ENCODE measurements at places on chromosomes 11 and 22.

- DNase-seq, result no peak
These were observed 379.1 kb downstream of the MN1 start for GRCh38 chr22:27422442-27422841.

- DNase-seq, result no peak
These were observed 15.9 kb downstream of the NEAT1 start for GRCh38 chr11:65438257-65439151.

DNA sequence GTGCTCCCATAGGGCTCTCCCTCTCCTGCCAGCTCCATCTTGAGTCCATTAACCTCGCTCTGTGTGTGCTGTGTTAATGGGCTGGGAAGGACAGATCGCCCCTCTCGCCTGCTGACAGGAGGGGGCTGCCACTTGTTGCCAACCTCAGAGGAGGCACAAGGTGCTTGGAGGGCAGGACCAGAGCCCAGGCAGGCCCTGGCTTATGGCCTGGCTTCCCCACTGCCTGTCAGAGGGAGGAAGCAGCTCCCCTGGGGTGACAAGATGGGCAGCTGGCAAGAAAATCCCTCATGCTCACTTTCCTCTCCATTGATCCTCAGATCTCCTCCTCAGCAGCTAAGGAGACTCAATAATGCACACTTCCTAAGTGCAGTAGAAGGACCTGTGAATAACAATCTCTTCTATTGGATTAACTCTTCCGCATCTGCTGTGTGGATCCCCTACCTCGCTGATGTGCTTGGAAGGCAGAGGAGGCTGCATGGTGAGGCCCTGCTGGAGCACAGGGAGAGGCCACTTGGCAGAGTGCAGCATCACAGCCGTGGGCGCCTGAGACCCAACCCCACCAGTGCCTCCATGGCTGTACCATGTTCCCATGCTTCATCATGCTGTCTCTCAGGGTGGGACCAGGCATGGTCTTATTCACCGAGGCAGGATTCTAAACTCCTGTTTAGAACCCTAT, 70.3 kb downstream of the TRIM29 start:
- DNase-seq, result no peak

DNA sequence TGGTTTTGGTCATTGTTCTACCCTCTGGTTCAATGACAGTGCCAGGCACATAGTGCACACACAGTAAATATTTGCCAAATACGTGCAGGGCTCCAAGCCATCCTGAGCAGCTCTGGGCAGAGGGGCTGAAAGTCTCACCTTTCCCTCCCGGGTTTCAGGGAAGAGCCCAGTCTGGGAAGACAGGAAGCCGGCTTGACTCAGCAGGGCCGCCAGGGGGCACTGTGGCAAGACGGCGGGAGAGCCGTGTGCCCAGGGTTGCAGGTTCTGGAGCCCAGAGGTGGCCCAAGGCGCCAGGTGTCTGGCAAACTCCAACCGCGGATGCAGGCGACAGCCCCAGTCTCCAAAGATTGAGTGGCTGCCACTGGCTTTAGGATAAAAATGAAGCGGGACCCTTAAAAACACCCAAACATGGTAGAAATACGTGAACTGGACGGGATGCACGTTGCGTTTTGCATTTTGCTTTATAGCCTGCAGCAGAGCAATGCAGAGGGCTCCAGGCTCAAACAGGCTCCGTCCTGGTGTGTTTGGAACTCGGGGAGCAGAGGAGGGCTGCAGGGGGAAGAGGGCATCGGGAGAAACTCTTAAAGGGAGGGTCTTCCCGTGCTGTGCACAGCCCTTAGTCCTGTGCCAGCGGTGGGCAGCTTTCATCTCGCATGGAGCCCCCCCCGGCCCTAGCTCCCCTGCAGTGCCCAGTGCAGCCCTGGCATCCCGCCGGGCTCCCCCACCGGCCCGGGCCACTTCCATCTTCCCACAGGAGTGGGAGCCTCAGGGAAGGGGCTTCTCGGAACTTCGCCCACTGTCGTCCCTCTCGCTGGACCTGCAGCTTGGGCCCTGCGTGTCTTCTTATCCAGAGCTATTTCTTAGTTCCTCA, 10.7 kb downstream of the KRTAP5-5 start:
- DNase-seq, result peak; percentile 21

DNA sequence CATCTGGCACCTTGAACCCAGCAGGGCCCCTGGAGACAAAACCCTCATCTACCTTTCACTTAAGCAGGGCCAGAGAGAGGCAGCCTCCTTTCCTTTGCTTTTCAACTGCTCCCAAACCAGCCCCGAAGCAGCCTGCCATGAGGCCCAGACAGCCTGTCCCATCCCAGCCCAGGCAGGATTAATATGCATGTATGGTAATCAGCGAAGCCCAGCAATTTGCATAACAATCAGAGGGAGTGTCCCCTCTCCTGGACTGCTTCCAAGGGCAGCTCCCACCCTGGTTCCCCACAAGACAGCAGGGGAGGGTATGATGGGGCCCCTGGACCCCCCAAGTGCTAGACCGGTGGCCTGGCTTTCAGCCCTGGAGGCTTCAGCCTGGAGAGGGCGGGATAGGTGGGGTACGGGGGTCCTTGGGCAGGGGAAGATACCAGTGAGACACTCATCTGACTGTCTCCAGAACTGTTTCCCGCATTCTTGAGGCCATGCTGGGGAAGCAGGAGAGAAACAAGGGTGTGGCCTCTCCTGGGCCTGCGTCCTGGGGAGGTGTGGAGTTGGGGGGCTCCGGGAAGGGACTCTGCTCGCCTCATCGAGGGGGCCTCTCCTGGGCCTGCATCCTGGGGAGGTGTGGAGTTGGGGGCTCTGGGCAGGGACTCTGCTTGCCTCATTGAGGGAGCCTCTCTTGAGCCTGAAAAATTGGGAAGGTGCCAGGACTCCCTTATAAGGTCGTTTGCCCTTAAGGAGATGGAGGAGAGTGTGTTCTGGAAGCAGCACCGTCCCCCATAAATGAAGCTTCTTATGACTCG, 93.2 kb upstream of the PRR5 start:
- DNase-seq, result no peak

DNA sequence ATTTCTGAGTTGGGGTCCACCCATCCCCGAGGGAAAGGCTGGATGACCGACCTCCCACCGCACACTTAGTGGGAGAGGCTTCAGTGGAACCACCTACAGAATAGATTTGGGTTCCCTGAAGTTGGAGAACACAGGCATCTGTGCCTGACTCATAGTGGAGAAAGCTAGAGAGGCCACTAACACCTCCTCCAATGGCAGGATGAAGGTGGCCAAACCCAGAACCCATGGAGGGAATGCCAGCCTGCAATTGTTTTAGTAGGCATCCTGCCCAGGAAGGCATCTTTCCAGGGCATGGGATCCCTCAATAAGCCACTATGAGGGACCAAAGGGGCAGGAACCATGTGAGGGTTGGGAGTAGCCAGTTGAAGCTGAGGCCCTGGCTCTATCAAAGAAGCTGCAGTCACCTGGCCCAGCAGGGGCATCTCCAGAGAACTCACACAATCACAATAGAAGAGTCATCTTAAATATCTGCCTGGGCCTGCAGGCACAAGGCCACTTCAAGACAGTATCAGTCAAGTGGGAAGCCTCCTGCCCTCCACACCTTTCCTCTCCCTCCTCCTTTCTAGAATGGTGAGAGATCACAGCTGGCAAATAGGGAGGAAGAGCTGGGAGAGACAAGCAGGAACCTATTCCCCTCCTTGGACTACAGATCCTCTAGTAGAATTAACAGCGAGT, 124.1 kb upstream of the CSNK2A3 start:
- no peak for DNase-seq

DNA sequence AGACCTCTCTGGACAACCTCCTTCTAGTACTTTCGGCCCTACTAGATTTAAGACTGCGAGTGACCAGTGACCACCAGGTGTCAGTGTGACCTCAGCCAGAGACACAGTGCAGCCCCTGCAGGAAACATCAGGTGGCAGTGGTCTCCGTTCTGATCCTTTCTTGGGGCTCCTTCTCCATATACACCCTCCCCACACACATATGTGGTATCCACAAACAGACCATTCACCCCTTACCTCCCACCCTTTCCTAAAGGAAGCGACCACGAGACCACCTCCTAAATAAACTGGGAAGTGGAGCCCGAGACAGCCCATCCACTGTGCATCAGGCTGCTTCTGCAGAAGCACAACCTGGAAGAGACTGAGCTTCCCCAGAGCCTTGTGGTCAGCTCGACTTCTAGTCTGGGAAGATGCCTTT, 38.5 kb upstream of the CYP2D6 start:
- peak; percentile 57 for DNase-seq

DNA sequence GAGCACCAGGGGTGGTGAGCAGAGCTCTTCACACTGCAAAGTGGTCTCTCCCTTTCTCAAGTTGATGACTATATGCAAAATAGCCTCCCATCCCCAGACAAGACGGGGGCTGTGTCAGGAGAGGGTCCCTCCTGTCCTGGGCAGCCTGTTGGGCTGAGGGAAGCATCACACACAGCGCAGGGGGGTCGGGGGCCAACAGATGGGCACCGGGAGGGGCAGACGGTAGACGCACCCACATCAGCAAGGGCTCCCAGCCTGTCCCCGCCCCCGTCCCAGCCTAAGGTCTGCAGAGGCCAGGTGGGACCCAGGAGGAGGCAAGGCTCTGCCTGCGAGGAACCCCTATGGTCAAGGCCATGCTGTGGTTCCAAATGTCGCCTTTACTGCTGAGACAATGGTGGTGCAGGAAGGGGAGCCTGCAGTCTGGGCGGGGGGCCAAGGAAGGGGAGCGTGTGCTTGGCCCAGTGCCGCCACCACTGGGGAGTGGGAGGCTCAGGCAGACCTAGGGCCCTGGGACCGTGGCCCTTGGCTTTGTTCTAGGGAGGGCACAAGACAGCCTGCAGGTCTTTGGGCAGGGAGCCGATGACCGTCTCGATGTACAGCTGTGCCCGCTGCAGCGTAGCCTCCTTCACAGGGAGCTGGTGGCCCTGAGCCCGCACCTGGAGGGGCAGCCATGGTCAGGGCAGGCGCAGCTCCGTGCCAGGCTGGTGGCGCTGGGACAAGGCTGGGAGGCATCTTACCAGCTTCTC, 4.3 kb upstream of the PLXNB2 start:
- DNase-seq, result no peak

DNA sequence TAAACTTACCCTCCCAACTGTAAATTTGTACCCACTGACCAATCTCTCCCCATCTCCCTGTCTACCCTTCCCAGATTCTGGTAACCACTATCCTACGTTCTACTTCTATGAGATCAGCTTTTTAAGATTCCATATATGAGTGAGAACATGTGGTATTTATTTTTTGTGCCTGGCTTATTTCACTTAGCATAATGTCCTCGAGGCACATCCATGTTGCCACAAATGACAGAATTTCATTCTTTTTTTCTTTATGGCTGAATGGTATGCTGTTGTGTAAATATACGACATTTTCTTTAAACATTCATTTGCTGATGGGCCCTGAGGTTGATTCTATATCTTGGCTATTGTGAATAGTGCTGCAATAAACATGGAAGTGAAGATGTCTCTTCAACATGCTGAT, 74.7 kb upstream of the RRM1 start:
- DNase-seq, result no peak

DNA sequence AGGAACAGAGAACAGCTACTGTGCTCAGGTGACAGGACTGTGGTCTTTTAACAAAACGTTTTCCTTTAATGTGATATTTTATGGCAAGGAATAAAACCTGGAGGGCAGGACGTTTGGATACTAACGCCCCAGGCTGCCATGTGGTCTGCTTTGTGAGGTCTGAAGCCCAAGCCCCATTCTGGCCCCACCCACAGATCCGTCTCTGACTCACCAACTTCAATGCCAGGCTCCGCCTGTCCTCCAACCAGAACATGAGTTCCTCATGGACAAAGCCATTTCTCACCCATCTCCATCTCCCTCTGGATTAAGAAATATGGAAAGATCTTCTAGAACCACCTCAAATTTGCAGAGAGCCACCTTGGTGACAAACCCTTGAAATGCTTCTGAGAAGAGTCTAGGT, 148.8 kb downstream of the CRYBB2 start:
- DNase-seq, result no peak

GRCh38 chr11:68420171-68420570, 40.4 kb upstream of the PPP6R3 start:
- no peak for DNase-seq

GRCh38 chr11:16979703-16980622, 34.3 kb downstream of the PLEKHA7 start:
- DNase-seq, result no peak

- DNase-seq, result no peak
These were observed 284 bp downstream of the CCS start for GRCh38 chr11:66593303-66593635.

DNA sequence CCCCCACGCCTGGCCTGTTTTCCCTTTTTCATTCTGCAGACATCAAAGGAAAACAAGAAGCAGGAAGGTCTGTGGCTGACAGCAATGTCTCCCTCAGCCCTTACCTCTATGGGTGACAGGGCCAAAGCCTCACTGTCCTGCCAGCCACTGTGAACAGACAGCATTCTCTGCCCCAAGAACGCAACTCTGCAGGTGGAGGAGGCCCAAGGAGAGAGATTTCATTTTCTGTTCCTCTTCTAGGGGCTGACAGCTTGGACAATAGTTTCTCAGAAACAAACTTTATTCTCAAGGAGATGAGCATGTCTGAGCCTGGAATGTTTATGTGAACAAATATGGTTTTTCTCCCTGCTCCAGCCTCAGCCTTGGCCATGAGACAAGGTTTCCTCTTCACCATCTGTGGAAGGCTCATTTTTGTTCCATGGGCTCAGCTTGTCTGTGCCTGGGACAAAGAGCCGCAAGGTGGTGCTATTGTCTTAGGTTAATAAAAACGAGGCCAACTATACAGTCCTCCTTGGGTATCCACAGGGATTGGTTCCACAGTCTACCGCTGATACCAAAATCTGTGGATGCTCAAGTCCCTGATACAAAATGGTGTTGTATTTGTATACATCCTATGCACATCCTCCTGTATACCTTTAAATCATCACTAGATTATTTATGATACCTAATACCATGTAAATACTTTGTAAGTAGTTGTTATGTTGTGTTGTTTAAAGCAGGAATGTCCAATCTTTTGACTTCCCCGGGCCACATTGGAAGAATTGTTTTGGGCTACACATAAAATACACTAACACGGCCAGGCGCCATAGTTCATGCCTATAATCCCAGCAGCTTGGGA, 5.8 kb downstream of the PIWIL3 start:
- peak; percentile 34 for DNase-seq

DNA sequence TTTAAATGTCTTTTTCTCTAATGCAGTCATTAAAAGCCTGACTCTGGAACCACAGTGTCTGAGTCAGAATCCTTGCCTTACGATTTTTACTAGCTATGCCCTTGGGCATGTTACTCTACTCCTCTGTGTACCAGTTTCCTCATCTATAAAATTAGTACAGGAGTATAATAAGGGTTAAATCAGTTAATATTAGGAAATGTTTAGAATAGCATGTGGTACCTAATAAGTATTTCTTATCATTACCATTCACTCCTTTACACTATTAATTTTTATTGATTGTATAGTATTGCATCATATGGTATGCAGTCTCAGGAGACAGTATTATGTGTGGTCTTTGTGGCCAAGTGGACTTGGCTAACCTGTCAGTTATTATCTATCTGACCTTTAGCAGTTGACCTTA, 68.2 kb downstream of the METTL15 start:
- DNase-seq, result no peak

DNA sequence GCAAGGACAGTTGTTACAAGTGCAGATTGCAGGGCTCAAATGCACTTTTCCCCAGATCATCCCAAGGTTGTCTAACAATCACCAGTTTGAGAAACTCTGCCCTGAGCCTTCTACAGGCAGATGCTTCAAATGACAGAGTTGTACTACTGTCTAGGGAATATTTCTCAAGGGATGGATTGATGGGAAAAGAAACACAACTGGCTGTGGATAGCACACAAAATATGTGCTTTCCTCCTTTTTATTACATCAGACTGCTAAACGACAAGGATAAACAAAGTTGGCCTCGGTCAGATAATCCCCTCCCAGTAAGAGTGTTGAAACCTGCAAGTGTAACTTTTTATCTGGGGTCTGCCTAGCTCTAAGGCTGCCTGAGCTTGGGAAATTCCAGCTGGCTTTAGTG, 46.6 kb upstream of the SORL1-AS1 start:
- no peak for DNase-seq
